Activated T-helper 2 cell treated with anti-CD3 and anti-CD28 coated beads, Interferon-gamma antibody, Interleukin-2, Interleukin-4, amounts not matched to agents 10 μg/mL and 5 μg/mL and 100 μg/mL, durations not matched to agents 14 hours and 24 hours and 36 hours (primary cell): ENCODE measurements at places on chromosomes 16 and 17. TPM values are rescaled to one million over a fixed set of nuclear protein-coding genes. Genes with fewer than 3 reads are reported as not detected.

GRCh38 chr17:57480438-57481196, 224.3 kb downstream of the MSI2 start:
- no peaks in the 10 kb centered on the region for H3K27me3 ChIP-seq
- peaks cover 37% of the 10 kb centered on the region for H3K4me1 ChIP-seq
- peaks cover 22% of the 10 kb centered on the region for H3K36me3 ChIP-seq
- H3K27ac ChIP-seq, result peak overlapping the region; percentile 50
- H3K4me3 ChIP-seq, result no peak overlapping the region

- H3K4me3 ChIP-seq, result no peak overlapping the region
- H3K36me3 ChIP-seq, result peaks cover 25% of the 10 kb centered on the region
- peaks cover 26% of the 10 kb centered on the region for H3K4me1 ChIP-seq
- H3K27ac ChIP-seq, result no peak overlapping the region
Measured at GRCh38 chr16:70745536-70746025, 55.4 kb downstream of the VAC14 start.

GRCh38 chr16:71338193-71338592, 20.3 kb upstream of the CALB2 start:
- H3K4me3 ChIP-seq, result no peak overlapping the region
- no peak overlapping the region for H3K27ac ChIP-seq
- H3K4me1 ChIP-seq, result peaks cover 1% of the 10 kb centered on the region

- peak overlapping the region; percentile 33 for H3K4me3 ChIP-seq
- DNase-seq, result peak; percentile 72
- peaks cover 59% of the 10 kb centered on the region for H3K4me1 ChIP-seq
- H3K36me3 ChIP-seq, result peaks cover 89% of the 10 kb centered on the region
Measured at GRCh38 chr17:42312285-42313130, 24.2 kb downstream of the STAT5A start.

DNA sequence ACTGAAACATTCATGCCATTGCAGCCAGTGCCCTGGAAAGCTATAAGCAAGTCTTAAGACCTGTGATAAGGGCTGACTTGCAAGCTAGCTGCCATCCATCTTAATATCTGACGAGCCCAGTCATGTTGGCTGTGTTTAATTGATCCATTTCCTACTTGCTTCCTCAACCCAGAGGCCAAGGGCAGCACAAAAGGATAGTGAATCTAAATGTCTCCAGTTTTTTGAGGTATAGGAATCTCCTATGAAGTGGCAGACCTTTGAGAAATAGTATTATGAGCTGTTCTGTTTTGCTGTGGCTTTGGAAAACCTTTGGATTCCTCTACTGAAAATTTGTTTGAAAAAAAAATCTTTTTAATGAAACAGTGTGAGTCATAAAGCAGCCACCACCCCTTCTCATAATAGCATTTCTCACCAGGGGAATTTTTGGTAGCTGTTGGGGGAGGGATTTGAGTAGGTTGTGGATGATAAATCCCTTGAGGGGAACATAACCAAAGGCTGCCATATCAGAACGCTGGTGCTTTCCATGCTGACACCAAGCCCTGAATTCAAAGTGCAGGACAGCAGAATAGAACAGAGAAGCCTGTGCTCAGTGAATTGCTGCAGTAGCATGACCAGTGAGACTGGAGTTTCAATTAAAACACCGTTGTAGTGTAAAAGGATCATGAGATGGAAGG, 12.9 kb downstream of the ZNRF1 start:
- H3K4me3 ChIP-seq, result peak overlapping the region; percentile 66
- H3K4me1 ChIP-seq, result peaks cover 42% of the 10 kb centered on the region
- no peak for DNase-seq
- H3K36me3 ChIP-seq, result peaks cover 30% of the 10 kb centered on the region

DNA sequence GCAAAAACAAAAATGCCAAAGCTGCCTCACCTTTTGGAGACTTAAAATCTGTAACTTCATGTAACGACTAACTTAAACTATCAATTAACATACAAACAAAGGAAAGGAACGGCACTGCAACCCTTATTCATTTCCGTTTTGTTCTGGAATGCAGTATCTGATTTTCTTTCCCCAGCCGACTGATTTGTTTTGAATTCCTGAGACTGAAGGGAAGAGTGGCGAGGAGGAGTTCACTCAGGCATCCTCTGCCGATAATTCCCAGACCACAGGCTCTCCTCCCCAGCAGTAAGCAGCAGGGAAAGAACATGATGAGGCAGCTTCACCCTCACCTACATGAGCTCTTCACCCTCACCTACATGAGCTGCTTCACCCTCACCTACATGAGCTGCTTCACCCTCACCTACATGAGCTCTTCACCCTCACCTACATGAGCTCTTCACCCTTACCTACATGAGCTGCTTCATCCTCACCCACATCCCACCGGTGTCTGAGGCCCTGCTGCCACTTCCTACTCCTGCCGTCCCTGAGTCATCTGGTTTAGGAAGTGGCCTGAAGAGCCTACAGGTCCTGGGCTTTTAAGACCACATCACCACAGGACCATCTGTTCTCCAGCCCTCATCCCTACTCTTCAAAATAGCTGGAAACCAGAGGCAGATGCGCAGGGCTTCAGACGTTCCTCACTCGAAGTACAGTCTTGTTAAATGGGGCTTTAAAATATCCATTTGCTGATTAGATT, 168.0 kb upstream of the RPH3AL start:
- no peak overlapping the region for H3K27ac ChIP-seq
- H3K27me3 ChIP-seq, result no peaks in the 10 kb centered on the region
- H3K4me3 ChIP-seq, result no peak overlapping the region
- no peak for DNase-seq
- no peaks in the 10 kb centered on the region for H3K4me1 ChIP-seq
- peaks cover 28% of the 10 kb centered on the region for H3K36me3 ChIP-seq

Gene CCDC78
- total RNA-seq, result 7.3 and 8.3 TPM in 2 replicates

GRCh38 chr17:67491009-67491680, 114.1 kb downstream of the PITPNC1 start:
- H3K36me3 ChIP-seq, result no peaks in the 10 kb centered on the region
- no peak overlapping the region for H3K27ac ChIP-seq
- H3K4me3 ChIP-seq, result no peak overlapping the region
- H3K4me1 ChIP-seq, result no peaks in the 10 kb centered on the region

DNA sequence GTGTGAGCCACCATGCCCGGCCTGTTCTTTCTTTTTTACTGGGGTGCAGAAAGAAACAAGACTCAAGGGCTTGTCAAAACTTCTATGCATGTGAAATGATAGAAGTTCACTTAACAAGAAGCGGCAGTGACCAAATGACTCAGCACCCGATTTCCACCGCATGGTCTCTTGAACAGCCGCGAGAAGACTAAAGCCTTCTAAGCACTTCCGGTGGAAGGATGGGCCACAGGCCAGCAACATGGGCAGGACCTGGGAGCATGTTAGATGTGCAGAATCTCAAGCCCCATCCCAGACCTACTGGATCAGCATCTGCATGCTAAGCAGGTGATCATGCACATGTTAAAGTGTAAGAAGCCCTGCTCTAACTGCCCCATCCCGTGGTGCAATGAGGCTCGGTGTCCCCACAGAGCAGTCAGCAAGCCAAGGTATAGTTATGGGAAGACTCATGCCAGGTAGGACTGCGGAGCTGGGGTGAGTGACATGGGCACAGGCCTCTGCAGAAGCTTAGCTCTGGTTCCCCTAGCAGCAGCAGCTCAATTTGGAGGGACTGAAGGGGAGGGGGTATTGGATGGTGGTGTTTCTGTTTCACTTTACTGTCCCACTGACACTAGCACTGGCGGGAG, 88.5 kb upstream of the HNF1B start:
- H3K4me3 ChIP-seq, result peak overlapping the region; percentile 35
- peak; percentile 32 for DNase-seq
- H3K27ac ChIP-seq, result peak overlapping the region; percentile 88
- H3K4me1 ChIP-seq, result peaks cover 42% of the 10 kb centered on the region

Gene SLC16A11
- 0.37 and 0.46 TPM in 2 replicates for total RNA-seq

Gene TBC1D16
- total RNA-seq, result 1.4 and 2.0 TPM in 2 replicates

DNA sequence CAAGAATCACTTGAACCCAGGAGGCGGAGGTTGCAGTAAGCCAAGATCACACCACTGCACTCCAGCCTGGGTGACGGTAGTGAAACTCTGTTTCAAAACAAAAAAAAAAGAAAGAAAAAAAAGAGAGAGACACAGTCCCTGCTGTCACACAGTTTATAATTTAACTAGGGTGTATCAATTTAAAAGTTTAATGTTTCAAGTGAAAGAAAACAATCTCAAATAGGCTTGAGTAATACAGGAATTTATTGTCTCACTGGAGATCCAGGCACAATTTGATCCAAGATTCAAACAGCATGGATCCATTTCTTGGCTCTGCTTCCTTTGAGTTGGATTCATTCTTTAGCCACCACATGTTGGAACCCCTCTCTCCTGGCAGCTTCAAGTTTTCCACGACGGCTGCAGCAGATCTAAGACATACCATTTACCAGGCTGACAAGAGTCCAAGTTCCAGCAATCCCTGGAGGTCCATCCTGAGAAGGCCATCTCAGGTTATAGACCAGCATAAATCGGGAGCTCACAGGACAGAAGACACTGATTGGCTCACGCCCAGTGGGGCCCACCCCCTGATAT, 97.5 kb downstream of the YPEL2 start:
- H3K36me3 ChIP-seq, result no peaks in the 10 kb centered on the region
- no peak overlapping the region for H3K4me3 ChIP-seq
- peaks cover 20% of the 10 kb centered on the region for H3K4me1 ChIP-seq
- no peak for DNase-seq
- no peak overlapping the region for H3K27ac ChIP-seq
- no peaks in the 10 kb centered on the region for H3K27me3 ChIP-seq

GRCh38 chr17:15130426-15130825, 134.7 kb downstream of the PMP22 start:
- no peak for DNase-seq
- H3K4me3 ChIP-seq, result no peak overlapping the region
- H3K27ac ChIP-seq, result no peak overlapping the region
- no peaks in the 10 kb centered on the region for H3K27me3 ChIP-seq

- H3K27me3 ChIP-seq, result peaks cover 9% of the 10 kb centered on the region
- no peak for DNase-seq
- H3K27ac ChIP-seq, result no peak overlapping the region
- no peak overlapping the region for H3K4me3 ChIP-seq
Measured at GRCh38 chr17:41538565-41538991, 10.5 kb upstream of the KRT19 start.

GRCh38 chr17:68697850-68698361, 96.7 kb upstream of the FAM20A start:
- H3K4me3 ChIP-seq, result no peak overlapping the region
- DNase-seq, result no peak
- H3K4me1 ChIP-seq, result no peaks in the 10 kb centered on the region
- no peaks in the 10 kb centered on the region for H3K27me3 ChIP-seq
- H3K27ac ChIP-seq, result no peak overlapping the region

Gene KRT12
- not detected in 2 replicates for total RNA-seq

- no peaks in the 10 kb centered on the region for H3K36me3 ChIP-seq
- H3K4me1 ChIP-seq, result peaks cover 2% of the 10 kb centered on the region
- H3K27ac ChIP-seq, result no peak overlapping the region
Measured at GRCh38 chr17:20174588-20175265, 165.6 kb downstream of the SPECC1 start.
